ENCODE measurements at places on chromosomes 2 and 18.
A peak's percentile ranks its signal among the peaks of the same experiment; 100 is the strongest.

DNA sequence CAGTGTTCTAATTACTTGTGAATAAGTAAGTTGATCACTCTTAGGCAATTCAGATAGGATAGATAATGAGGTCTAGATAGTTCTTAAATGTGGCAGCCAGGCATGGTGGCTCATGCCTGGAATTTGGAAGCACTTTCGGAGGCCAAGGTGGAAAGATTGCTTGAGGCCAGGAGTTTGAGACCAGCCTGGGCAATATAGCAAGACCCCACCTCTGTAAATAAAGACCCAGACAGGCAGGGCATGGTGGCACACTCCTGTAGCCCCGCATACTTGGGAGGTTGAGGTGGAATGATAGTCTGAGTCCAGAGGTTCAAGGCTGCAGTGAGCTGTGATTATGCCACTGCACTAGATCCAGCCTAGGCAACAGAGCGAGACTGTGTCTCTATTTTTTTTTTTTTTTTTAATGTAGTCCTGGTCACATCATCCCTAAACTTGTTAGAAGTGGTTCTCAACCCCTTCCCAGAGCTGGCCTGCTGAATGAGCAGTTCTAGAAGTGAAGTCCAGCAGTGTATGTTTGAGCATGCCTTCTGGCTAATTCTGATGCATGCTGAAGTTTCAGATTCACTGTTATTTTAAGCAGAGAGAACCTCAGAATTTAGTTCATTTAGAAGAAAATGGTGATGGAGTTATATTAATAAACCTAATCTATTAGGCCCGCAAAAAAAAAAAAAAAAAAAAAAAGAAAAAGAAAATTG is 306.2 kb downstream of the PRKCE start:
- no peak for DNase-seq

DNA sequence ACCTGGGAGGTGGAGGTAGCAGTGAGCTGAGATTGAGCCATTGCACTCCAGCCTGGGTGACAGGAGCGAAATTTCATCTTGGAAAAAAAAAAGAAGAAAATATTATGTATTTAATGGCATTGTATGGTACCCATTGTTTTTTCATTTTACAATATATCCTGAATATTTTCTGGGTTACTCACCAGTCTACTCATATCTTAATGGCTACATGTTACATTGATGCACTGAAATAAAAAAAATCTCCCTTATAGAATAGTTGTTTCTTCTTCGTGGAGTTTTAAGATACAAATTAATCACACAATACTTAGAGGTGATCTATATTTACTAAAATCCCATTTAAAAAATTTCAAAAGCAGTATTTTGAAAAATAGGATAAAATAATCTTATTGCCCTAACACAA is 66.3 kb upstream of the XPO1 start:
- DNase-seq: no peak

DNA sequence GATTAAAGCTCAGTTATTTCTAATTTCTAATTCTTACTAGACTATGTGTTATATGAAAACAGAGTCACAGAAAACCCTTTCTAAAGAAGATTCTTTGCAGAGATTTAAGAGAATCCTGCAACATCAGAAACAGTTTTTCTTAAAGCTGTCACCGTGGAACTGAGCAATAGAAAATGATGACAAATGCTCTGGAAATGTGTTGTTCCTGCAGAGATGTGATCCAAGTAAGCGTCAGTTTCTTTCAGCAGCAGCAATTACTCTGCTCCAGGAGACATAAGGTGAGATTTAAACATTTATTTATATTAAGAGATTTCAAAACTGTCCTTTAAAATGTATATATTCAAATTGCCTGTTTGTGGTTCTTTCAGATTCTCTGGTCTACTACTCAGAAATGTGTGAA is 350.5 kb upstream of the NETO1 start:
- no peak for DNase-seq

DNA sequence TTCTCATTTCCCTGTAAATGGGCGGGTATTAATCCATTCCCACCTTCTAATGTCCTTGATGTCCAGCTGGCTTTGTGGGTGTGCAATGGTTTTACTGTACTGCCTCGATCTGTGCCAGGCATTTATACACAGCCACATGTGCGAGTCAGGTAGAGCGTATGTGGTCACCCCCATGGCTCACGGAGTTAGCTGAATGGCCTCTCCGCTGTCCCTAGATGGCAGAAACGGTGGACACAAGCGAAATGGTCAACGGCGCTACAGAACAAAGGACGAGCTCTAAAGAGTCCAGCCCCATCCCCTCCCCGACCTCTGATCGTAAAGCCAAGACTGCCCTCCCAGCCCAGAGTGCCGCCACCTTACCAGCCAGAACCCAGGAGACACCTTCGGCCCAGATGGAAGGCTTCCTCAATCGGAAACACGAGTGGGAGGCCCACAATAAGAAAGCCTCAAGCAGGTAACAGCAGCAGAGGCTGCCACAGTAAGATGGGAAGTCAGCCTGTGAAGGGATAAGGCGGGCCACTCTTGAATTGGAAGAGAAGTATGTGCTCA is 59.1 kb upstream of the EML6 start:
- DNase-seq: no peak

GRCh38 chr2:124559236-124559635 is 534.1 kb downstream of the CNTNAP5 start:
- no peak for DNase-seq

- no peak for DNase-seq
Observed at GRCh38 chr2:185658750-185659149, 79.9 kb upstream of the FSIP2 start.

DNA sequence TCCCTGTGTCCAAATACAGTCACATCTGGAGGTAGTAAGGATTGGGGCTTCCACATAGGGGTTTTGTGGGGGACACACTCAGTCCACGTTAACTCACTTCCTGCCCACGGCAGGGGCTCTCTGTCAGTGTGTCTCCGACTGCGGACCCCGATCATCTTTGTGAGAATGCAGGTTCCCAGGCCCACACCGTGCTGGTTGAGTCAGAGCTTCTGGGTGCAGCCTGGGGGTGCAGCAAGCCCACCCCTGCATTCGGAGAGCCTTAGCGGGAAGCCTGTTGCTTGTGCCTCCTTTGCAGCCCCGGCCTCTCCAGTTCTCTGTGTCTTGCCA is 28.0 kb downstream of the HPCAL1 start:
- no peak for DNase-seq

GRCh38 chr2:172247203-172247602 is 144.5 kb upstream of the DLX2 start:
- no peak for DNase-seq

GRCh38 chr2:205658572-205658971 is 23.7 kb upstream of the NRP2 start:
- DNase-seq: no peak

DNA sequence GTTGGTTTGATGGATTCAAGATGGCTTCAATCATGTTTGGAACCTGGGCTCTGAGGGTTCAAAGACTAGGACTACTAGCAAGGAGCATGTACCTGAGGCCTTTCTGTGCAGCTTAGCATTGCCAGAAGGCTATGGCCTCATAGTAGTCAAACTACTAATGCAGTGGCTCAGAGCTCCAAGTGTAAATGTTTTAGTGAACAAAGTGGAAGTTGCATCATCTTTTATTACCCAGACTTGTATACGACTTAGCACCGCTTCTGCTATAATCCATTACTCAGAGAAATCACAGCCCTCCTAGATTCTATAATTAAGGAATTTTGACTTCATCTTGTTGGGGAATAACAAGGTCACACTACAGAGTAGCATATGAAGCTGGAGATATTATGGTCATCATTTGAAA is 210.5 kb downstream of the ERBB4 start:
- no peak for DNase-seq

DNA sequence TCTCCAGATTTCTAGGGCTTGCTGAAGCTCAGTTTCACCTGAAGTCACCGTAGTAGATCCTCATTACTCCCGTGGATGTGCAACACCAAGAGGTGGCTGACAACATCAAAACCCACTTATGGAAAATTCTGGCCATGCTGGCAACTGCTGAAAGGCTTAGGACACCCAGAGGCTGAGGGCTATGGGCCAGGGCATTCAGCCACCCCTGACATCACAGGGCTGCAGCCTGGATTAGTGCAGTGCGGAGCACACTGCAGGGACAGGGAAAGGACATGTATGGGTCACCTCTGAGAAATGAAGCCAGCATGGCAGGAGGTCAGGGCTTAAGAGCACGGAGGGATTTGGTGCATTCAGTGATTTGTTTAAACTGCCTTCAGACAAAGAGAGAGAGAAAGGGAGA is 300.6 kb downstream of the TDRD15 start:
- DNase-seq: no peak

GRCh38 chr2:217713395-217714286 is 289.2 kb downstream of the TNS1 start:
- peak; percentile 43 for DNase-seq

DNA sequence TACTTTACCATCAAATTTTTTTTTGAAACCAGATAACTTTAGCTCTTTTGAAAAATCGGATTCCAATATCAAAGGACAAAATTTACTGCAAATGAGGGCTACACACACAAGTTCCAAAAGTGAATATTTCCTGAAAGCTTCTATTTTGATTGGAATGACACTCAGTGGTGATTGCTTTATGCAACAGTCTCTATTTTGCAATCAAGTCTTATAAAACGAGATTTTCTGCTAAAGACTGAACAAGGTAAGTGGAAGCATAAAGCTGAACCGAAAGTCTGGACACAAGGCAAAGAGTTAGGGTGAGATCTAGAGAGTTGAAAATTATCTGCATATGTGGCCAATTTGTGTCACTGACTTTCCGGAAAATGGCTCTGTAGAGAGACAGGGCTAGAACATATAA is 145.0 kb upstream of the OSR1 start:
- no peak for DNase-seq

All from NCI-H1105 treated with DMSO at 0.1 percent for 48 hours (cell line).